Endodermal cell (in vitro differentiated cells): ENCODE measurements at places on chromosomes 12 and 14. TPM values are rescaled to one million over a fixed set of nuclear protein-coding genes. Genes with fewer than 3 reads are reported as not detected.

DNA sequence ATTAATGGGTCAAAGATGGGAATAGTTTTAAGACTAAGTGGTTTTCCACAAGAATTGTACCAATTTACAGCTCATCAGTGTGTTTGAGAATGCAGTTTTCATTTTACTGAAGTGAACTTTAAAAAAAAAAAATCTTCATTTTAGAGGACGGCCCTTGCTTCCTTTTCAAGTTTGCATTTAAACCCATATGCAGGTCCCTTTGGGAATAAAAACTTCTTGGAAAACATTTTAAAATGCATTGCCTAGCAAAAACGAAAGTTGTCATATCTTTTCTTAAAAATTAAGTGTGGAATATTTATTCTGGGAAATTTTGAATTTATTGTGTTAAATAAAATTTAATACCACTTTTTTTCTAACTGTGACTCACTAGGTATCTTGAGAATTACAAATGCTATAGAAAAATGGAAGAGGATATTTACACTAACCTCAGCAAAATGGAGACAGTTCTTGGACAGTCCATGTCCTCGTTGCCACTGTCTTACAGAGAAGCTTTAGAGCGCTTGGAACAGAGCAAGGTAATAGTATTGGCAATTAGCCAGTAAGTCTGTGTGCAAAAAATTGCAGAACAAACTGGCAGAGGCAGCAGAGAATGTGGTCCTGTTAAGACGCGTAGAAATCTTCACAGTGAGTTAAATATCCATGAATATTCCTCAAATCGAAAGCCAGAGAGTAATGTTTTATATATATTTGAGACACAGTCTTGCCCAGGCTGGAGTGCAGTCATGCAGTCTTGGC is 209.7 kb downstream of the SYNE2 start:
- H3K27ac ChIP-seq = no peak overlapping the region
- no peaks in the 10 kb centered on the region for H3K27me3 ChIP-seq
- no peak for DNase-seq

DNA sequence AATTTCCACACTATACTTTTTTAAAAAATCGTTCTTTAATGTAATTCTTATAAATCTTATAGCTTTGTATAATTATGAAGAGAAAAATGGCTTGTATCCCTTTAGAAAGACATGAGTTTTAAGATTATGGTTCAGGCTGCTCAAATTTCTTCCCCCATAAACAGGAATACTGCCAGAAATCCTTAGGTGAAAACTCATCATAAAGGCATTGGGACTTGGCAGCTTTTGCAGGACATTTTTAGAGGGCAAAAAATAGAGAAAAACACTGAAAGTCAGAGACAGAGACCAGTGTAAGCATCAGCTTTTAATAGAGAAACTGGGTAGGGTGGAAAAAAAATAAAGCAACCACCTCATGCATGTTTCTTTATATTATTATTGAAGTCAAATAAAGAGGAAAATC is 29.1 kb downstream of the LRRK2 start:
- no peak overlapping the region for H3K4me3 ChIP-seq
- H3K36me3 ChIP-seq = no peaks in the 10 kb centered on the region
- no peaks in the 10 kb centered on the region for H3K27me3 ChIP-seq
- no peak overlapping the region for H3K27ac ChIP-seq

DNA sequence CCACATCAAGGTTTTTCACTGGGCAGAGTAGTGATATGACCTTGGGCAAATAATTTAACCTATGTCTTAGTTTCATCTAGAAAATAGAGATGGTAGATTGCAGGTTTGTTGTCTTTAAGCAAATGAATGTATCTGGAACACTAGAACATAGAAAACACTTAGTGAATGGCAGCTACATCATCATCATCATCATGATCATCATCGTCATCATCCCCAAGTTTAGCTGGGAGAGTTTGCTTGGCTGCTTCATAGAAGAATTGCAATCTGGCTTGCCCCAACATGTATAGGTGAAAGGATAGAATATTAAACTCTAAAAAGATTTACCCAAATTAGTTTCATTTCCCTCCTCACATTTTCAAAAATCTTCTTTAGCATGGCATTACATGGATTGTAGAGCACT is 91.3 kb upstream of the TMEM260 start:
- no peak for DNase-seq
- H3K4me1 ChIP-seq = no peaks in the 10 kb centered on the region
- no peak overlapping the region for H3K27ac ChIP-seq
- H3K27me3 ChIP-seq = no peaks in the 10 kb centered on the region
- H3K4me3 ChIP-seq = no peak overlapping the region
- no peaks in the 10 kb centered on the region for H3K36me3 ChIP-seq

DNA sequence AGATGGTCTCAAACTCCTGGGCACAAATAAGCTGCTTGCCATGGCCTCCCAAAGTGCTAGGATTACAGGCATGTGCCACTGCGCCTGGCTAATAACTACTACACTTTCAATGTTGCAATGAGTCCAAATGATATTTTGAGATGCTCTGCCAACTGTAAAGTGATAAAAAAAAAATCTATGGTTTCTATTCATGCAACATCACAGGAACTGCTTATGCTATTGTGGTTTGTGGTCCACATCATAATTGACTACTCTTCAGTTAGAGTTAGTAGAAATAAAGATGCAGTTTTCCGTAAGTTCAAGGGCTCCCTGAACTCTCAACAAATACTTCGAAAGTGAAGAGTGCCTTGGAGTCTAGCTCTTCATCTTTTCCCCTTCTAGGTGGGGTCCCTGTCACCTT is 239.4 kb downstream of the C12orf75 start:
- H3K4me1 ChIP-seq = no peaks in the 10 kb centered on the region
- H3K4me3 ChIP-seq = no peak overlapping the region
- no peaks in the 10 kb centered on the region for H3K36me3 ChIP-seq

GRCh38 chr14:68779761-68780323 is 13.0 kb downstream of the ZFP36L1 start:
- peaks cover 25% of the 10 kb centered on the region for H3K4me1 ChIP-seq
- peak; percentile 37 for DNase-seq
- no peaks in the 10 kb centered on the region for H3K27me3 ChIP-seq
- H3K4me3 ChIP-seq = no peak overlapping the region

DNA sequence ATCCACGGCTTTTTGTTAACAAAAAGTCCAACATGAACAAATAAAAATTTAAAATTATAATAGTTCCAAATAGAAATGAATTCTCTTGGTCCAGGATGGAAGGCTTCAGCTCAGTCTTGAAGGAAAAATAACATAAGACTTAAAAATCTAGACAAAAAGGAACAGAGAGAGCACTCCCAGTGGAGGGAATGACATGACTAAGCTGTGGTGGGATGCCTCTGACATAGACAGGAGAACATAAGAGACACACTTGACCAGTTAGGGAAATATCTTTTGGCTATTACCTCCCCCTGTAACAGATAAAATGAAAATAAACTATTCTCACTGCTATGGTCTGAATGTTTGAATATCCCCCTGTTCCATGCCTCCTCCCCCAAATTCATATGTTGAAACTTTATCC is 106.8 kb downstream of the BBS10 start:
- no peaks in the 10 kb centered on the region for H3K27me3 ChIP-seq
- H3K36me3 ChIP-seq = no peaks in the 10 kb centered on the region
- H3K27ac ChIP-seq = no peak overlapping the region
- DNase-seq = no peak
- H3K4me3 ChIP-seq = no peak overlapping the region
- no peaks in the 10 kb centered on the region for H3K4me1 ChIP-seq

DNA sequence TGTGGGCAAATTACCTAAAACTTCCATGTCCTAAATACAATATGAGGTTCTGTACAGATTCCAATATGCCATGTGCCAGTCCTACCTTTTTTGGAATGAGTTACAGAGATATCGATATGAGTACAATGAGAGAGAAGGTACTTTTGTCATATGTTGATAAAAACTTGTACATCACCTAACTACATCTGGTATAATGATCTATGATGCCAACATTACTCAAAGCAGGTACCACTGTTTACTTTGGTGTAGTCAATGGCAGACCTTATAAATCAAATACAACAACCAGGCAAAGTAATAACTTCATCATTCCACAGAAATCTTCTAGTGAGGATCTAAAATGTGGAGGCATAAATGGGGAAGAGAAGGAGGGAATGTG is 12.7 kb downstream of the TEP1 start:
- no peak overlapping the region for H3K4me3 ChIP-seq
- peaks cover 81% of the 10 kb centered on the region for H3K36me3 ChIP-seq
- no peaks in the 10 kb centered on the region for H3K4me1 ChIP-seq
- no peak overlapping the region for H3K27ac ChIP-seq

- peaks cover 7% of the 10 kb centered on the region for H3K27me3 ChIP-seq
- H3K4me3 ChIP-seq = no peak overlapping the region
- no peak for DNase-seq
- no peak overlapping the region for H3K27ac ChIP-seq
- H3K36me3 ChIP-seq = no peaks in the 10 kb centered on the region
Measured at GRCh38 chr12:94807951-94808350, 157.6 kb upstream of the TMCC3 start.

DNA sequence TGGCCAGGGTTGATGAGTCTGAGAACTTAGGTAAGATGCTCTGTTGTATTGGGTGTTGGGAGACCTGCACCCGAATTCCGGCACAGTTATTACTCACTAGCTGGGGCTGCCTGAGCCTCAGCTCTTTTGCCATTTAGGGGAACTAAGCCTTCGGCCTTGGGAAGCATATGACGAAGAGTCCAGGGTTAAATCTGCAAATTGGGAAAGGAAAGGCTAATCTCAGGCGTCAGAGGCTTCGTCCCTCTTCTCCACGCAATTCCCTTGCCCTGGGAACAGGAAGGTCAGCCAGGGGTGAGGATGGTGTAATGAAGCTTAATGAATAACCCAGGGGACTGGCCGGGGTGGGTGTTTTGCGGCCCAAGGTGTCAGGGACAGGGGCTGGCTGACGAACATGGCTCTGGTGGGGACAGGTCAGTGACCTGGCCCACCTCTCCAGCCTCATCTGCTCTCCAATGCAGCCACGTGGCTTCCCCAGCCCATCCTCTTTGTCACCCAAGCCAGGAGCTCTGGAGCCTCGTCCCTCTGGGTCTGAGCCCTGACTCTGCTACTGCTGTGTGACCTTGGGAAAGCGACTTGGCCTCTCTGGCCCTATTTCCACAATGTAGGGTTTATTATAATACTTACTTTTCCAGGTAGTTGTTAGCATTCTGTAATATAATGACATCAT is 3.8 kb upstream of the SDSL start:
- DNase-seq = peak; percentile 53
- H3K4me1 ChIP-seq = peaks cover 11% of the 10 kb centered on the region
- no peak overlapping the region for H3K4me3 ChIP-seq
- H3K27ac ChIP-seq = no peak overlapping the region

- H3K27ac ChIP-seq = no peak overlapping the region
- no peak overlapping the region for H3K4me3 ChIP-seq
- no peaks in the 10 kb centered on the region for H3K36me3 ChIP-seq
Measured at GRCh38 chr14:64574371-64575107, 24.8 kb downstream of the PPP1R36 start.

NRXN3 gene
- total RNA-seq = 16.8 and 20.9 TPM in 2 replicates

HIGD1C gene
- total RNA-seq = not detected in 3 replicates

SLC5A8 gene
- not detected in 3 replicates for total RNA-seq

COQ5 gene
- 51.8 to 55.1 TPM (median 52.2 TPM) in 3 replicates for total RNA-seq

UNC79 gene
- total RNA-seq = 12.4 and 14.4 TPM in 2 replicates

GSG1 gene
- not detected in 3 replicates for total RNA-seq

PZP gene
- 1.3 TPM in 1 of 3 replicates, not detected in the others for total RNA-seq
